B cell (primary cell): ENCODE measurements at places on chromosomes 16 and 17.

- DNase-seq, result no peak
Observed at GRCh38 chr17:59504821-59505220, 60.6 kb upstream of the DHX40 start.

DNA sequence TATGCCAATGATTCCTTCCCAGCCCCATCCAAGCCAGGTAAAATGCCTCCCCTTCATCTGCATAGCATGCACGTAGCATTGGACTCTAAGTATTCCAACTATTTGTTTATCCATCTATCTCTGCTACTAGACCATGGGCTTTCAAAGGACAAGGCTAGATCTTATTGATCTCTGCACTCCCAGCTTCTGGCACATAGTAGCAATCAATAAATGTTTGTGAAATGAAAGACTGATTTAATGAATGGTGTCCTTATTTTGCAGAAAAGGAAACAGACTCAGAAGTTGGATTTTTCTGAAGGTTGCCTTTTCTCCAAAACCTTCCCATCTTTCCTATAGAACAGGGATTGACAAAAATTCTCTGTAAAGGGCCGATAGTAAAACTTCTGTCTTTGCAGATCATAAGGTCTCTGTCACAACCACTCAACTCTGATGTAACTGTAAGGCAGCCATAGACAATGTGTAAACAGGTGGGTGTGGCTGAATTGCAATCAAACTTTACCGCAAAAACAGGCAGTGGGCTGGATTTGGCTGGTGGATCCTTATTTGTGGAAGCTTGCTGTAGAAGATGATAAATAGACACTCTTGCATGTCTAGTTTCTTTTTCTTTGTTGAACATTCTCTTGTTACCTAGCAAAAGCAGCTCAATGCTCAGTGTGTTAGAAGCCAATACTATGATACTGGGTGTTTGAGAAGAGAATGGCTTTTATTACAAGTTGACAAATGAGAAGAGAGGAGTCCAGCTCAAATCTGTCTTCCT lies 7.6 kb upstream of the CMTR2 start:
- no peak for DNase-seq

GRCh38 chr17:68378268-68379176 lies 78.8 kb downstream of the WIPI1 start:
- no peak for DNase-seq

- no peak for DNase-seq
Observed at GRCh38 chr17:17635126-17635525, 43.6 kb upstream of the PEMT start.

- no peak for DNase-seq
Observed at GRCh38 chr16:11877374-11877773, 26.0 kb upstream of the RSL1D1 start.

GRCh38 chr17:15399443-15399842 lies 58.0 kb upstream of the TEKT3 start:
- DNase-seq, result no peak

DNA sequence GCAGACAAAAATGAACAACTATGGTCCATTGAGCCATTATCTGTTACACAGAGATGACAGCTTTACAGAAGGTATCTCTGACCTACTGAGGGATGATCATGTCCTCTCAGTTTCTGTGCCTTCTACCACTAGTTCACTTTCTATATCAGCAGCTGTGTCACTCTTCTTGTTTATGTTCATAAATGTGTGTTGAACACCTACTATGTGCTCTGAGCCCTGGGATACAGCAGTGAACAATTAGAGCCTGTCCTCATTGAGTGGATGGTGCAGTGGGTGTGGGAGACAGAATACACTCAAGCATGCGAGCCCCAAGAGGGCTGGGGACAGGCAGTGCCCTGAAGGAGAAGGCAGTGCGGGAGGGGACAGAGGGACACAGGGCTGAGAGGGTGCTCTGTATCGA lies 92.1 kb downstream of the ABCC6 start:
- DNase-seq, result no peak

- no peak for DNase-seq
Observed at GRCh38 chr17:54864636-54865356, 35.9 kb upstream of the TOM1L1 start.

GRCh38 chr16:70715055-70715858 lies 29.4 kb upstream of the MTSS2 start:
- DNase-seq, result no peak

DNA sequence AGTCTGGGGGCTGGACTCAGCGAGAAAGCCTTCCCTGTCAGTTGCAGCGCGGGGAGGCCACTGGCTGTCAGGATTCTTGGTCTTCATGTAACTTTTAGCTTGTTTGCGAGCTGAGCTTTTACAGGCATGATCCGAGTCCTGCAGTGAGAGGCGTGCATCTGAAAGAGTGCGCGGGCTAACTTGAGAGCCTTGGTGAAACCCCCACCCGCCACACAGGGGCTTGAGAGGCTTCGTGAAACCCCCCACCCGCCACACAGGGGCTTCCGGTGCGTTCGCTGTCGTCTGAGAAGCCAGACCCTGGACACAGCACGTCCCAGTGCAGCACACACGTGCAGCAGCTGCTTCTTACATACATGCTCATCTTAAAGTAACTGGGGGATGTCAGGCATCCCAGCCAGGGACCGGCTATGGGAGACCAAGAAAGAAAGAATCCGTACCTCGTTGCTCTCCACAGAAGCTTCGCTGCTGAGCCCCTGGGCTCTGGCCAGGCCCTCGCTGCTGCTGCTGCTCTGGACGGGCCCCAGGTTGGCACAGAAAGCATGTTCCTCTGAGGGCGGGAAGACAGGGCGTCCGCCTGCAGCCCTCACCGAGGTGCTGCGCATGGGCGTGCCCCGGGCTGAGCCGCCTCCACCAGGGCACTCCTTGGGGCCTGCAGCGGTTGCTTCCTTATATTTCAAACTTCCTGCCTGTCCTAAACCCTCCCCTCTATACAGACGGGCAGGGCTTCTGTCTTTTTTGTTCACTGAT lies 7.8 kb downstream of the NUDT16L1 start:
- no peak for DNase-seq

DNA sequence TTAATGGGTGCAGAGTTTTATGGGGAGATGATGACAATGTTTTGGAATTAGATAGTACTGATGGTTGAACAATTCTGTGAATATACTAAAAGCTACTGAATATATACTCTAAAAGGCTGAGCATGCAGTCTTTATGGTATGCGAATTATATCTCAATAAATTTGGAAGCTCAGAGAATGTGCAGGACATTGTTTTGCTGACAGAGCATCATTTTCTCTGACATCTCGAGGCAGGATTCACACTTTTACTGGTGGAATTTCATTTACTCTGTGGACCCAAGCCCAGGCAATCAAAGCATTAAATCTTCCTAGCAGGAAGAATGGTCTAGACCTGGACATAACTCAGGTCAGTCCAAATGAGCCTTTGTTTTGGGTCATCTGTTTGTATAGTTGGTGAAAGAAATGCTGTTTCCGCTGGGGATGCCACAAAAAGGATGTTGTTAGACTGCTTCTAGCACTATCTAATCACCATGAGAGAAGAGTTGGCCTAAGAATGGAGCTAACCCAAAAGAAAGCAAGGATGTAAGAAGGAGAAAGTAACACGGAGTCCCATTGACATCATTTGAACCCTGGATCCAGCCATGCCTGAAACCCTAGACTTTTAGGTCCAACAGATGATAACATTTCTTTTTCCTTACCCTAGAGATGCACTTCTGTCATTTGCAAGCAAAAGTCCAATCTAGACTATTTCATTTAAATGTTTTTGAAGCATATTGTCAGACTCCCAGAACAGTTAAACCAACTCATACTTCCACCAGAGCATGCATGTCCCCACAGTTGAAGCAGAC lies 18.8 kb upstream of the USP10 start:
- DNase-seq, result no peak

GRCh38 chr16:80791411-80791810 lies 13.0 kb downstream of the CDYL2 start:
- DNase-seq, result no peak

GRCh38 chr17:7445619-7445968 lies 733 bp downstream of the CHRNB1 start:
- peak; percentile 53 for DNase-seq

DNA sequence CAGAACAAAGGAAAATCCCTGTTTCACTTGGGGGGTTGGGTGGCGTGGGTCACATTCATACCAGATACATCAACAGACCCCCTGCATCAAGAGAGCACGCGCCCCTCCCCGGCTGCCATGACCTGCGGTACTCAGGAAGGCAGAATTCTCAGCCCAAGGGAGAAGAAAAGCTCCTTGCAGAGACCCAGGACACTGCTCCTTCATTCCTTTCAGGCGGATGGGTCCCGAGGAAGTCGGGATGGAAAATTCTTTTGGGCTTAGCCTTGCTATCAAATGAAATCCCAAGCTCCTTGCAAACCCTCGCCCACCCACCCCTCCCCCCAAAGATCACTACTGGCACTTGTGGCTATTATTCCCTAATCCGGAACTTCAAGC lies 40.6 kb downstream of the HIC1 start:
- no peak for DNase-seq

DNA sequence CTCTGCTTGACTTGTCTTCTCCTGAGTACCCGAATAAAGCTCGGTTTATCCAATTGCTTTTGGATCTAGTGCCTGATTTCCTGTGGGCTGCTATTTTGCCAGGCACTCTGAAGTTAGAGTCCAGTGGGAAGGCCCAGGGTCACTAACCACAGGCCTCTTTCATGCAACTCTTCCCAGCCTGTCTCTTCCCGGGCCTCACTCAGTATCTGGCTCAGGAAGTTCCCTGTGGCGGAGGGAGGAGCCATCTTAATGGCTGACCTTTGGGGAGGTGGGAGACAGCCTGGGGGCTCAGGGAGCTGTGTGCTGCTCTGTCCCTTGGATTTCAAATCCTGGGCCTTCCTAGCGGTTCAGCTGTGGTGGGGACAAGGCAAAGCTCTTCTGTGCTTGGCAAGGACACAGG lies 328.5 kb downstream of the SLC39A11 start:
- DNase-seq, result no peak

- DNase-seq, result no peak
Observed at GRCh38 chr17:17021194-17021863, 20.9 kb upstream of the MPRIP start.
